Effector memory CD4-positive, alpha-beta T cell (primary cell): ENCODE measurements at places on chromosomes 1 and 21.

DNA sequence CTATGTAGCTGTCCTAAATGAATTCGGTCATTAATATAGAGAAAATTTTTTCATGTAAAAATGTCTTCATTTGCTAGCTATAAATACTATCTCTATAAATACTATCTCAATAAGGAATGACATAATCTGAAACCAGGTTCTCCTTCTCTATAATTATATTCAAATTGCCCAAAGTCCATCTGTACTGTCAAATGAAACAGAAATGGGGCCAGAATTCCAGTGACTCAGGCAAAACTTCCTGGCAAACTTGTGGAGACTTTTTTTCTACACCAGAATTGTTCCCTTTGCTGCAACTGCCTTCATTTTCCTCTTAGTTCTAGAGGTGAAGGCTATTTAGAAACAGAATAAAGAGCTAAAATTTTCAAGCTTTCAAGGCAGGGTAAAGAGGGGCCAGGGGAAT, 152.5 kb downstream of the KCNH1 start:
- DNase-seq: no peak

DNA sequence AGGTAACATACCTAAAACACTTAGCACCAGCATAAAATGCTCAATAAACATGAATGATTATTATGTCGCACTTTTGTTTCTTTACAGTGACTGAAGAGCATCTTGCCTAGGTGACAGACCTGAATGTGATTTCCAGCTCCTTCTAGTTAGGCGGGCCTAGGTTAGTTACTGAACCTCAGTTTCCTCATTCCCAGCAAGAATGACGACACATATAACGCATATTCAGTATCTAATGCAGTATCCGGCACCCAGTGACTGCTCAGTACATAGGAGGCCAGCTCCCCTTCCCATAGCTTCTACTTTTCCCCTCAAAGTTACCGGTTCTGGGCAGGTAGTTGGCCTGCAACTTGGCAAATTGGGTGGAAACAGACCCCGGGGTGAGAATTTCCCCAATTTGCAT, 763 bp downstream of the AUNIP start:
- DNase-seq: no peak

- DNase-seq: no peak
Observed at GRCh38 chr1:24111996-24112779, at the start of gene MYOM3. TSS of gene MYOM3 (minus strand) at chr1:24112135. CDS start at chr1:24108636, 3,499 bp downstream.

- DNase-seq: no peak
Observed at GRCh38 chr1:243312952-243313634, 57.3 kb downstream of the SDCCAG8 start.
